Left cardiac atrium (tissue), 4 donors: ENCODE measurements at places on chromosomes 16 and 17.

- DNase-seq: no peak
Observed at GRCh38 chr16:84065536-84066132, 23.0 kb upstream of the SLC38A8 start.

DNA sequence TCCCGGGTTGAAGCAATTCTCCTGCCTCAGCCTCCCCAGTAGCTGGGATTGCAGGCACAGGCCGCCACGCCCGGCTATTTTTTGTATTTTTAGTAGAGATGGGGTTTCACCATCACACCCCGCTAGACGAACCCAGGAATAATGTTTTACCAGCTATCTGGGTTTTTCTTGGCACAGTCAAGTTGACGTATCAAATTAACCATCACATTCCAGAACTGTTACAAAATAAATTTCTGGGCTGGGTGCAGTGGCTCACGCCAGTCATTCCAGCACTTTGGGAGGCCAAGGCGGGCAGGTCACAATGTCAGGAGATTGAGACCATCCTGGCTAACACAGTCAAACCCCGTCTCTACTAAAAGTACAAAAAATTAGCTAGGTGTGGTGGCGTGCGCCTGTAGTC is 501.2 kb downstream of the SHISA9 start:
- DNase-seq: no peak

- DNase-seq: no peak
Observed at GRCh38 chr17:37678036-37678435, 34.8 kb upstream of the DDX52 start.

DNA sequence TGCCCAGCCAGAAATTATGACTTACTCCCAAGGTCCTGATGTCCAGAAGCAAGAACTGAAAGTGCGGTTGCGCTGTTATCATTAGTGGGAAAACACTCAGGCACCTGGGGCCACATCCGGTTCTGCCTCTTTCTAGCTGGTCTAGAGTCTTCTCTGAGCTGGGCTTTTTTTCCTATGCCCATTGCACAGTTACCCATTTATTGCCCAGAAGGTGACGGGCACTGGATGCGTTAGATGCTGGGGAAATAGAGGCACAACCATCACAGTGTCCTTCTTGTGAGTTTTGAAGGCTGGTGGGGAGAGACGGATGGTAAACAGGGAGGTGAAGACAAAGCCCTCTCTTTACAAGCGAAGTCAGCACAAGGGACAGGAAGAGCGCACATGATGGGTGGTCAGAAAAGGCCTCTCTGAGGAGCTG is 37.7 kb downstream of the PLCG2 start:
- DNase-seq: no peak

- no peak for DNase-seq
Observed at GRCh38 chr17:39960524-39961041, 2.2 kb upstream of the GSDMA start.

DNA sequence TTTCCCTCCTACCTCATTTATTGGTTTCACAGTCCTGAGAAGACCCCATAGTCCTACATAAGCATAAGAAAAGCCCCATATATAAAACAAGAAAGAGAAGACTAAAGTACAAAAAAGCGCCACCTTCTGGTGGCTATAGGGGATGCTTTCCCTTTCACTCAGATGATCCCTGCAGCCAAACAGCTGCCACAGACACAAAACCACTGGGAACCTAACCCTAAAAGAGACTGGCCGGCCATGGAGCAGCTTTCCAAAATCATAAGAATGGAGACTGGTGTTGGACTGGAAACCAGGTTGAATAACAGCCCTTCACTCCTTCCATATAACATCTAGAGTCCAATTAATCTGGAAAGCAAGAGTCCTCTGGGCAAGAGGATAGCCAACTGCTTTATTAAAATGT is 11.4 kb downstream of the DYNC1LI2 start:
- DNase-seq: no peak

DNA sequence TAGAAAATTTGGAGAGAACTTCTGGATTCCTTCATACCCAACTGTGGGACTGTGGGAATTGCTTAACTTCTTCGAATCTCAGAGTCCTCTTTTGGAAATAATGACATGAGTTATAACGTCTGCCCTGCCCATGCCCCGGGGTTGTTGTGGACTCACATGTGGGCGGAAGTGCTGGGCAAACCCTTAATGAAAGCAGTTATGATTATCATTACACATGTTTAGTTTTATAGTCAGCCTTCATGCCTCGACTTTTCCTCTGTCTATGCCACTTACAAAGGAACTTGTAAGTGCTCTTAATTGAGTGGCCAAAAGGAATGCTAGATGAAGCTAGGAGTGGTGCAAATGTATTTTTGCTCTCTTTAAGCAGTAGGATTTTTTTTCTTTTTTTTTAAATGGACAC is 3.9 kb downstream of the KRT27 start:
- DNase-seq: no peak

DNA sequence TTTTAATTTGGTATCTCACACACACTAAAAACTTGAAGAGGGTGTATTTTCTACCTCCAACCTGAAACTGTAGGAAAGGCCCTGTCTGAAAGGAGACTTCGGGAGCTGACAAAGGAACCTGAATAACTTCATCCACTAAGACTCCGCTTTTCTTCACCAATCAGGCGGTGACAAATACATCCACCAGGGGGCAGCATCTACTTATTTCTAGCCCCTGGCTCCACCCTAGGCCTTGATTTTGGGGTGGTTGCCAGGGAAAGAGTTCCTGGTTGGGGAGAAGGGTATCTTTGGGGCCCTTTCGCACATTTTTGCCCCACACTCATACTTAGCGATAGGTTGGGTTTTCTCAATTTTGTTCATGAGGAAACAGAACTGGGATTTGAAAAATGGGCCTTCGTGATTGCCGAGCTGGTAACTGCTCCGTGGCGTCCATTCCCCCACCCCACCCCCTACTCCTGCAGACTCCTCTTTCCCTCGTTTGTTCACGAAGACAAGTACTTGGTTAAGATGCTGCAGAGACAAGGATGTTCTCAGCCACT is 4.8 kb upstream of the ARL4D start:
- peak; percentile 89 for DNase-seq

- no peak for DNase-seq
Observed at GRCh38 chr16:65916995-65917394, 449.5 kb upstream of the CDH5 start.

DNA sequence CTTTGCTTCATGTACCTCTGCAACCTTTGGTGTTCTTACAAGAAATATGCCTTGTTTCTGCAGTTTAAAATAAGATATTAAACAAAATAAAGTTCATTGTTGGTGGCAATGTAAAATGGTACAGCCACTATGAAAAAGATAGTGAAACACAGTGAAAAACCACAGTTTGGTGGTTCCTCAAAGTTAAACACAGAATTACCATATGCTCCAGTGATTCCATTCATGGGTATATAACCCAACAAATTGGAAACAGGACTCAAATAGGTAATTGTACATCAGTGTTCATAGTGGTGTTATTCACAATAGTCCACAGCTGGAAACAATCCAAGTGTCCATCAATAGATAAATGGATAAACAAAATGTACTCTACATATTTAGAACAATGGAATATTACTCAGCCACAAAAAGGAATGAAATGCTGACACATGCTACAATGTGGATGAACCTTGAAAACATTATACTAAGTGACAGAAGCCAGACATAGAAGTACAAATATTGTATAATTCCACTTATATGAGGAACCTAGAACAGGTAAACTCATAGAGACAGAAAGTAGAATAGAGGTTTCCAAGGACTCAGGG is 49.2 kb downstream of the CUEDC1 start:
- DNase-seq: no peak

GRCh38 chr16:27318392-27319256 is 4.8 kb downstream of the IL4R start:
- peak; percentile 67 for DNase-seq

DNA sequence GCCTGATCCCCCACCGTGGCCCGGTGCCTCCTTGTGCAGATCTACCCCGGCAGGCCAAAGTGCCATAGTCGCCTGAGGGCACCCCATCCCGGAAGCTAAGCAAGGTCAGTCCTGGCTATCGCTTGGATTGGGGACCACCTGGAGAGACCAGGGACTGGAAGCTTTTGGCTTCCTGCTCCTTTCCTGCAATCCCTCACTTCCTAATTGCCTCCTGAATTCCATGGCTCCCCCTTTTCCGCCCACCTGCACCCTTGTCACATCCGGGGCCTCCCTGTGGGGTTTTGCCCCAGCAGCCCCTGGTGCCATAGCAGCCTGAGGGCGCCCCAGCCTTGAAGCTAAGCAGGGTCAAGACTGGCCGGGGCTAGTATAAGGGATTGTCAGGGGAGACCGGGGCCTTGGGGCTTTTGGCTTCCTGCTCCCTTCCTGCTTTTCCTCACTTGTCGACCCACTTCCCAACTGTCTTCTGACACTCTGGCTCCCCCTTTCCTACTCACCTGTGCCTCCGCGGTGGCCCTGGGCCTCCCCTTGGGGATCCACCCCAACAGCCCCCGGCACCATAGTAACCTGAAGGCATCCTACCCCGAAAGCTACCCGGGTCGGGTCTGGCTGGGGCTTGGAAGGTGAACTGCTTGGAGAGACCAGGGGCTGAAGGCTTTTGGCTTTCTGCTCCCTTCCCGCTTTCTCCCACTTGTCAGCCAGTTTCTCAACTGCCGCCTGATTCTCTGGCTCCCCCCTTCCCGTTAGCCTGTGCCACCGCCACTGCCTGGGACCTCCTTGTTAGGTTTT is 2293.6 kb downstream of the TP53TG3F start:
- peak; percentile 12 for DNase-seq
